Right atrium auricular region (tissue), 2 donors: ENCODE measurements at places on chromosomes 7 and 10.

GRCh38 chr10:45151467-45152214 lies 150.9 kb downstream of the ZNF22 start:
- no peak for DNase-seq

GRCh38 chr7:154684666-154685563 lies 318.0 kb downstream of the PAXIP1 start:
- DNase-seq, result no peak

GRCh38 chr10:5285186-5285585 lies 79.6 kb upstream of the UCN3 start:
- DNase-seq, result no peak

- no peak for DNase-seq
These were observed 233.7 kb downstream of the PTPRN2 start for GRCh38 chr7:158353606-158354570.

- DNase-seq, result no peak
These were observed 169.6 kb upstream of the PTN start for GRCh38 chr7:137513091-137513490.

- no peak for DNase-seq
These were observed 78.3 kb downstream of the GALNT17 start for GRCh38 chr7:71210220-71210619.

DNA sequence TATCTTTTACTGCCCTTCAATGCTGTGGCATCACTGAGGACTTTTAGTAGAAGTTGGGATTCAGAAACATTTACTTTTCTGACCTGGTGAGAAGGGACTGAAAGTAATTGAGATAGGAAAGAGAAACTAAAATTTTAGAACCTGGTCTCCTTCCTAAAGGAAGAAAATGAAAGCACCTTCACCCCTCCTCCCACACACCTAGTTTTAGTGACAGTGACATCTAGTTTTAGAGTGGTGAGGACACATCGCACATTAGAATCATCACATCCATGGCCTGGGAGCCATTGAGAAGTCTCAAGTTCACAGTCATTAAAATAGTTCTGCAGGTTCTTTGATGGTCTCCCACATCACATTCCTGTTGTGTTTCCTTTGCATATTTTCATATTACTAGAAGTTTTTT lies 16.1 kb downstream of the TAS2R41 start:
- no peak for DNase-seq

DNA sequence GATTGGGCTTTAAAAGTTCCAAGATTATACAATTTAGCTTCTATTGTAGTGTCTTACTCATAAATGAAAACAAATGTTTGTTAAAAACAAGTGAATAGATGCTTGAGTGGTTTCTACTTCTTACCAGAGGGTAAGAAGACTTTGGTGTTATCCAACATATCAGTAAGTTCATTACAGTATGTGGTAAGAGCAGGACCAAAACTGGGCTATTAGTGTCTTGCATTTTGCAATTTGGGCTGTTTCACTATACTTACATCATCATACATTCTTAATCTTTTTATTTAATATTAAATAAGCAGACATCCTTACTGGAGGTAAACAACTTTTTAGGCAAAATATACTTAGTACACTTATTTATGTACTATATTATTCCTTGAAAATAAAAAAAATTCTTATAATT lies 248.4 kb upstream of the HGF start:
- DNase-seq, result no peak

DNA sequence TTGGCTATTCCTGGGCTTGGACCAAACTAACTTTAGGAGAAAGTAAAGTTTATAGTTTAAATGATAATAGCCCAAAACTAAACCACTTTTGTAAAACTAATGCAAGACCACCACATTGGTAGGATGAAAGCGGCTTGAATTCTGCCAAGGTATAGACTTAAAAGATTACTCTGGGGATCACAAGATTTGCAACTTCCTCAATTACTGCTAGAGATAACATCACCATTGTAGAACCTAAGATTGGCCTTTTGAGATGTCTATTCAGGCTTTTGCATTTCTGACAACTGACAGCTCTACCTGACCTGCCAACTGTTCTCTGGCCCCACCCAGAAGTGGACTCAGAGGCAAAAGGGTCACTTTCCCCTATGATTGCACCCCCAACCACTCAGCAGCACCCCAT lies 162.4 kb downstream of the TNS3 start:
- DNase-seq, result no peak

- DNase-seq, result no peak
These were observed 112.3 kb downstream of the HTR7 start for GRCh38 chr10:90745565-90745964.

GRCh38 chr7:47478926-47479711 lies 102.8 kb downstream of the TNS3 start:
- DNase-seq, result no peak

DNA sequence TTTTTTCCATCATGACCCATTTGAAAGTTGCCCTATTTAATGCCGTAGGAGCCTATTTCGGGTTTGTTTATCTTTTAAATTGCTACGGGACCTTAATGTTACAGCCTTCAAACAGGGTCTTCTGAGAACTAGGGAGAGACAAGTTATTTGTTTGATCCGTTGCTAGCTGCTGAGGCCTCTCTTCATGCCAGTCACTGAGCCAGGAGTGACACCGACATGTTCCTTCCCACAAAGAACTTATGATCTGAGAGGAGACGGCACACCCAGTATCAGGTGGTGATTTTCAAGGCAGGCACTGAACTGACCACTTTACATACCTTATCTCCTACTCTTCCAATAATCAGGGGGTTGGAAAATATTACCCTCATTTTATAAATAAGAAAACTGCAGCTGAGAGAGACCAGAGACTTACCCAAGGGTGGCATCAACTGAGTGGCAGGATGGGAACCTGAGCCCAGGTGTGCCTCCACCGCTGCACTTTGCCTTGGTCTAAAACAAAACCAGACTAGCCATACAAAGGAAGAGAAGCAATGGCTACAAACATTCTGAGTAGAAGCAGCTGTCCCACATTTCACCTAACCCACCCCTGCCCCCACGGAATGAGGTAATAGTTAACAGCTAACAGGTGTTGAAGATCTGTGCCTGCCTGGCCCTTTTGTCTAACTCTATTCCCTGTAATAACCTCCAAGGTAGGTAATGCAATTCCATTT lies 40.5 kb downstream of the PPP1R3C start:
- no peak for DNase-seq

DNA sequence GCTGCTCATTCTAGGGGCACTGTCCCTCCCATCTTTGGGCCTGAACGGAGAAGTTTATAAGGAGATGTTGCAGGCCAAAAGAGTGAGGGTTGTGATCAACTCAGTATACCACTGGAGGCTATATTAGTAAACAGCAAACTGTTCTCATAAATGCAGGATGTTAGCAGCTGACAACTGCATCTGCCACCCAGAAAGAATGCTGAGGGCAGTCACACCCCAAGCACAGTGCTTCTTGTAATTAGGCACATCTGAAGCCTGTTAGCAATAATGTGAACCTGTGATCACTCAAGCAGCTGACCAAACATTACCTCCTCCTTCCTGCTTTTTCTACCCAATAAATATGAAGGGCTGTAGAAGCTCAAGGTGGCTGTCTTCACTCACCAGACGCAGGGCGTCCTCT lies 38.4 kb upstream of the ZNF138 start:
- no peak for DNase-seq

- DNase-seq, result no peak
These were observed 590.0 kb upstream of the SEMA3D start for GRCh38 chr7:85776691-85777345.

- DNase-seq, result no peak
These were observed 85.0 kb downstream of the LRRN3 start for GRCh38 chr7:111175908-111176441.

- DNase-seq, result no peak
These were observed 17.6 kb downstream of the FKBP6 start for GRCh38 chr7:73345538-73345937.

DNA sequence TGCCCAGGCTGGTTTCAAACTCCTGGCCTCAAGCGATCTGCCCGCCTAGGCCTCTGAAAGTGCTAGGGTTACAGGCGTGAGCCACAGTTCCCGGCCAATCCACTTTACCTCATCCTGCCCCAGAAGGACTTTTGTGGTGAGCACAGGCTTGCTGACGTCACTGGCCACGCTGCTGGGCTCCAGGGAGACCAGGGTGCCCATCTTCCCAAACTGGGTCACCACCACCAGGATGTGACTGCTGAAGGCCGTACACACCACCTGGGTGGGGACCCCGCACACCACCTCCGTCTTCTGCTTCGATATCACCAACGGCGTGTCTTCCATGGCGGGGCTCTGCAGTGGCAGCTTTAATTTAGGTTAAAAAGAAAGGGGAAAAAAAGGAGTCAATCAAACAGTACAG lies 816 bp downstream of the PSMG3 start:
- no peak for DNase-seq

GRCh38 chr10:5589661-5590511 lies 65.1 kb downstream of the CALML3 start:
- DNase-seq, result no peak

DNA sequence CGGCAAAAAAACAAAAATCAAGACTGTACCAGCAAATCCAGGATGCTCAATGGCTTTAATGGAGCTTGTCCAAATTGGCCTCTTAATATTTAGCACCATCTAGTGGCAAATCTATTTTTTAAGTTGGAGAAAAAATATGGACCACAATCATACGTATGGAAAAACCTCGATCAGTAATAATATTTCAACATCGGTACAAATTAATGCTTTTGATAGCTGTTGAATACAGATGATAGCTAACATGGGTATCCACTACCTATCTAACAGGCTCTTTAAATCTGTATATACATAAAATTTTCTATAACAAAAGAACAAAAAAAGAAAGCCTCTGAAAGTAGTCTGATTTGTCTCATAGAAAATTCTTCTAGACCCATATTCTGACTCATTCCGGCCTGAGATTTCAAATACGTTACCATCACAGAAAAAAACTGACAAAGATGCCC lies 29.2 kb downstream of the COA1 start:
- DNase-seq, result no peak

DNA sequence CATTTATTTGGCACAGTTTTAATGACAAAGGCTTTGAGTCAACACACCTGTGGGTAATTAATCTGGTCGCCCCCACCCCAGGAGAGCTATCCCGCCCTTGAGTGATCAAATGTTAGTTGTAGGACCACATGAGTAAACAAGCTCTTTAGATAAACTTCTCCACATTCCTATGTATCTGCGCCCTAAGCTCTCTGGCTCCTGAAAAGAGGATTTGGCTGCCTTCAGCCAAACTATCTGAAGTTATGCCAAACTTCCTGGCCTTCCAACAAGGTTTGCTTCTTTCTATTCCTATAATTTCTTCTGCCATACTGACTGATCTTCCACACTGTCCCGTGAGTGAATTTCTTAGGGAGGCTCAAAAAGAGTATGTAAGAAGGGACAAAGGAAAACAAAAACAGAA lies 134.2 kb downstream of the RALA start:
- DNase-seq, result no peak

DNA sequence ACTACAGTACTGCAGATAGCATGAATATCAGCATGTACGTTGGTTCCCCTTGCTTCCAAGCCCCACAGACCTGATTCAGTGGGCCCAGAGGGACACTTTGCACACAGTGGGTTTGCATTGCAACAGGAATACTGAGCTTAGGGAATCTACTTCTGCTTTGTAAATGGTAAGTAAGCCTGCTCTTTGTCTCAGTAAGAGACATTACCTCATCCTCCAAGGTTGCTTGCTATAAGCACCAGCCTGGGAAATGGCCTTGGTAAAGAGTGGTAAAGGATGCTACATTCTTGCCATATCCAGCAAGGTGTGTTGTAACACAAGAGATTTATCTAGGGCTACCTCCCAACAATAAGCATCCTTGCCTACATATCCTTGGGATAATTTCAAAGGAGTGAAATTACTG lies 730.5 kb downstream of the INHBA start:
- no peak for DNase-seq

- DNase-seq, result no peak
These were observed 49.3 kb downstream of the ICA1 start for GRCh38 chr7:8212638-8213037.

DNA sequence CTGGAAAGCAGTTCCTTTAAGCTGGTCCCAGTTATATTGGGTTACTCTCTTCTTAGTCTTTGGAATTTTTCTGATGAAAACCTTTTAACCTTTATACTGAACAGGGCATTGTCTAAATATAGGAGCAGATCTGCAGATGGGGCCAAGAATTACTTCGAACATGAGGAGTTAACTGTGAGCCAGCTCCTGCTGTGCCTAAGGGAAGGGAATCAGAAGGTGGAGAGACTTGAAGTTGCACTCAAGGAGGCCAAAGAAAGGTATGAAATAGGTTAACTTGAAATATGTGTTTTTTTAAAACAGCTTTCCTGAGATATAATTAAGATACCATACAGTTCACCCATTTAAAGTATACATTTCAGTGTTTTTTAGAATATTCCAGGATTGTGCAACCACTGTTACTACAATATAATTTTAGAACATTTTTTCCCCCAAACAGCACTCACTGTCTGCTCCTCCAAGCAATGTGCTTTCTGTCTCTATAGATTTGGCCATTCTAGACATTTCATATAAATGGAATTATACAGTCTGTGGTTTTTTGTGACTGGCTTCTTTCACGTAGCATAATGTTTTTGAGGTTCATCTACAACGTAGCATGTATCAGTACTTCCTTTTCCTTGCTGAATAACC lies 18.9 kb downstream of the OPTN start:
- DNase-seq, result no peak

GRCh38 chr10:15427843-15428414 lies 56.8 kb upstream of the FAM171A1 start:
- no peak for DNase-seq

GRCh38 chr7:139898483-139898882 lies 69.4 kb downstream of the TBXAS1 start:
- no peak for DNase-seq

- no peak for DNase-seq
These were observed 43.0 kb upstream of the RELN start for GRCh38 chr7:104032486-104032885.

DNA sequence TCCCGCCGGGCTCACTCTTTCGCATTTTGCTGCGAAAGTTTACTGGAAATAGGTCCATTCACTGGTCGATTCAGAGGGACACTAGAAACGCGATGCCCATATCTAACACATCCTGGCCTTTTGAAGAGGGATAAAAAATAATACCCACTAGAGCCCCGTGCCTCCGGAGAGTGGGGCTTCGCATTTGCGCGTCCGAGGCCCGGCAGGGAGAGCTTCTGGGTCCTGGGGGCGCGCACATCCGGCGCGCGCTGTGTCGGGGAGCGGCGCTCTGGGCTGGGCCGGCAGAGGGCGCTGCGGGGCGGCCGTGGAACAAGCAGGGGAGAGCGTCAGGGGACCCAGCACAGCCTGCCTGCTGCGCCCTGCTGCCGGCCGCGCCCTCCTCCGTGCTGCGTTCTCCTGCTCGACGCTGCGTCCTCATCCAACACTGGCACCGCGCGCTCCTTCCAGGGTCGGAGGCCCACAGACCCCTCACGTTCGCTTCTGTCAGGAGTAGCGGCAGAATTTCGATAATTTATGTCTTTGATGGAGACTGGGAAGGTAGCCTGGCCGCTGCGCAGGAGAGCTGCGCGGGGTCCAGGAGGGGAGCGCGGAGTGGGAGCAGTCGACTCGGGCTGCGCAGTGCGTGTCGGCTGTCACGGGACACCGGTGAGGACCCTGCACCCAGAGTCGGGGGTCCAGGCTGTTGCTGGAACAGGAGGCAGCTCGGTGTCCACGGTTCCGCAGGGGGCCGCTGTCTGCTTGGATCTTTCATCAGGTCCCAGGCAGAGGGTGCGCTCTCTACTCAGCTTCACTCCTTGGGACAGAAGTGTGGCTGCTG lies 41.5 kb upstream of the ZNF32 start:
- DNase-seq, result peak; percentile 82

- no peak for DNase-seq
These were observed 243.3 kb upstream of the CDC14C start for GRCh38 chr7:48681006-48681405.

GRCh38 chr10:27713941-27714340 lies 31.7 kb downstream of the MKX start:
- DNase-seq, result no peak
